Mesothelial cell of epicardium (in vitro differentiated cells): ENCODE measurements at places on chromosomes 1 and 21. TPM values are rescaled to one million over a fixed set of nuclear protein-coding genes. Genes with fewer than 3 reads are reported as not detected.

The CFHR5 gene
- not detected in 3 replicates for total RNA-seq

The MX2 gene
- 3.2 to 4.1 TPM (median 3.9 TPM) in 3 replicates for total RNA-seq

The DYNLT4 gene
- 0.31 to 0.72 TPM (median 0.47 TPM) in 3 replicates for total RNA-seq

The MGST3 gene
- 126 to 130 TPM (median 126 TPM) in 3 replicates for total RNA-seq

The CLCA1 gene
- total RNA-seq = not detected in 3 replicates

The C4BPA gene
- 0.09 to 0.20 TPM (median 0.16 TPM) in 3 replicates for total RNA-seq

The ABCG1 gene
- 4.2 to 4.4 TPM (median 4.3 TPM) in 3 replicates for total RNA-seq

The PPIAL4G gene
- total RNA-seq = 0.13 TPM in 1 of 3 replicates, not detected in the others

The SERPINC1 gene
- 0.22 to 0.27 TPM (median 0.23 TPM) in 3 replicates for total RNA-seq

DNA sequence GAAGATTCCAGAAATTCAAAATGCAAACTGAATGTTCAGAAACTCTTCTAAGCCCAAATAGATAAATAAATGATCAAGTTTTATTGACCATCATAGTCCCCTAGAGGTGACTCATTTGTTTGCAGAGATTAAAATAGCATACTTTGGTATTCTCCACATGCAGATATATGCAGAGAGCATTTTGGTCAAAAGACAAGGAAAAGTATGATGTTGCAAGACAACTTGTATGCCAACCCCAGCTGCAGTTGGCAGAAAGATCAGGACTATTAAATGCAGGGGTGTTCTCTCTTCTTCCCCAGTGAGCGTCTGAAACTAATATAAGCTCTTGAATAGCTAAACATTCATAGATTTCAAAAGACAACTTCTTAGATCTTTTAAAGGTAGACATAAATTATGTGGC lies 404.9 kb downstream of the LTN1 start:
- no peak overlapping the region for H3K4me3 ChIP-seq
- DNase-seq = no peak
- H3K27ac ChIP-seq = no peak overlapping the region
- no peaks in the 10 kb centered on the region for H3K27me3 ChIP-seq

GRCh38 chr1:223813645-223814044 lies 32.1 kb downstream of the TP53BP2 start:
- H3K4me1 ChIP-seq = peaks cover 4% of the 10 kb centered on the region
- H3K27ac ChIP-seq = no peak overlapping the region
- no peak overlapping the region for H3K4me3 ChIP-seq
- H3K36me3 ChIP-seq = peaks cover 27% of the 10 kb centered on the region

GRCh38 chr1:64834734-64835133 lies 89.9 kb downstream of the RAVER2 start:
- no peak overlapping the region for H3K4me3 ChIP-seq
- H3K27me3 ChIP-seq = no peaks in the 10 kb centered on the region

- DNase-seq = no peak
- H3K27ac ChIP-seq = no peak overlapping the region
- no peaks in the 10 kb centered on the region for H3K27me3 ChIP-seq
- no peak overlapping the region for H3K4me3 ChIP-seq
- H3K36me3 ChIP-seq = no peaks in the 10 kb centered on the region
Observed at GRCh38 chr1:84871181-84871580, 21.8 kb downstream of the LPAR3 start.

- no peak overlapping the region for H3K27ac ChIP-seq
- H3K36me3 ChIP-seq = no peaks in the 10 kb centered on the region
- H3K4me3 ChIP-seq = no peak overlapping the region
- peaks cover 11% of the 10 kb centered on the region for H3K4me1 ChIP-seq
- no peak for DNase-seq
Observed at GRCh38 chr1:225694151-225694603, 41.3 kb upstream of the ENAH start.

DNA sequence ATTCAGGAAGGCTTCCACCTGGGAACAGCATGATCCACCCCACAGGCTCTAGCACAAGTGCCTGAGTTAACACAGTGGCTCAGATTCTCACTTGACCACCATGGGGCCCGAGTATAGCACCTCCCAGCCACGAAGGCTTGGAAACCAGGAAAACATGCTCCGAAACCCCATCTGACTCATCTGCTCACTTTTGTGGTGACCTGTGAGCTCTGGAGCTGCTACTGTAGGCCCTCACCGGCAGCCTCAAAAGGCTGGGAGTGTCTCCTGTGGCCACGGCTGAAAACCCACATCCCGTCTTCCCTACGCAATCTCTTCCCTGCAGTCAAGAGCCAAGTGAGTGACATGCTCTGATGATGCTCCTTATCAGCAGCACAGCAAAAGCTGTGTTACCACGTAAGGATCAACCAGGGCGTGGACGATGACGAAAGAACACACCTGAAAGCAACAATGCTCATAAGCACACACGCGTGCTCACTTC lies 81.4 kb downstream of the TGFBR3 start:
- no peaks in the 10 kb centered on the region for H3K27me3 ChIP-seq
- H3K36me3 ChIP-seq = no peaks in the 10 kb centered on the region
- no peak overlapping the region for H3K4me3 ChIP-seq
- peaks cover 39% of the 10 kb centered on the region for H3K4me1 ChIP-seq
- no peak overlapping the region for H3K27ac ChIP-seq

DNA sequence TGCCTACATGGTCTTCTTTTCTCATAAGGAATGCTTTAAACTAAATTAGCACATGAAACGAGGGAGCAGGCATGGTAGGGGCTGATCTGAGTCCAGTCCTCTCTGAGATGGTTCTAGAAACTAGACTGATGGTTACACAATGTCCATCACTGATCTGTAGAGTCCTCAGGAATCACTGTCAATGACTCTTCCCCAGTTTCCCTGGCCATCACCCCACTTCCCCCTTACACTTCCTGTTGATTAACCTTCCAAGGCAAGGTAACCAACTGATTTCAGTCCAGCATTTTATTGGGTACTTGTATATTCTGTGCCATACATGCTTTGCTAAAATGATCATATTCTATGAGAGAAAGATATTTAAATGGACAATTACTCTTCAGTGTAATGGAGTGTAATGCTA lies 100.6 kb upstream of the ARTN start:
- H3K27ac ChIP-seq = no peak overlapping the region
- H3K4me3 ChIP-seq = no peak overlapping the region
- H3K27me3 ChIP-seq = no peaks in the 10 kb centered on the region
- no peak for DNase-seq
- peaks cover 4% of the 10 kb centered on the region for H3K36me3 ChIP-seq

DNA sequence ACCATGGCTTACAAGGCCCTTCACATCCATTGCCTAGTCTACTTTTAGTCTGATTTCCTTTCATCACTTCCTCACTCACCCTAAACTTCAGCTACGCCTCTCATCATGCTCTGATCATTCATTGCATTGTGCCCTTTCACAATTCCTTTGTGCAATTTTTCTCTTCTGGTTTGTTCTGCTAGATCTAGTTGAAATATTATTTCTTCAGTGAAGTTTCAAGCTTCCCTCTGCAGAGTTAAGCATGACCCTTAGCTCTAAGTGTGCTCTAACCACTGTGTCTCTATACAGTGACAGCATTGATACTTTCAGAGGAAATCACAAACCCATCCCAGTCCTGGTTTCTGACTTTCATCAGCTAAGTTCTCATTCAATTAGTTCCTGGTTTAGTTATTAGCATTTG lies 166.1 kb downstream of the PLA2G4A start:
- H3K27me3 ChIP-seq = no peaks in the 10 kb centered on the region
- H3K4me3 ChIP-seq = no peak overlapping the region
- peaks cover 3% of the 10 kb centered on the region for H3K4me1 ChIP-seq
- no peak overlapping the region for H3K27ac ChIP-seq
- H3K36me3 ChIP-seq = no peaks in the 10 kb centered on the region

DNA sequence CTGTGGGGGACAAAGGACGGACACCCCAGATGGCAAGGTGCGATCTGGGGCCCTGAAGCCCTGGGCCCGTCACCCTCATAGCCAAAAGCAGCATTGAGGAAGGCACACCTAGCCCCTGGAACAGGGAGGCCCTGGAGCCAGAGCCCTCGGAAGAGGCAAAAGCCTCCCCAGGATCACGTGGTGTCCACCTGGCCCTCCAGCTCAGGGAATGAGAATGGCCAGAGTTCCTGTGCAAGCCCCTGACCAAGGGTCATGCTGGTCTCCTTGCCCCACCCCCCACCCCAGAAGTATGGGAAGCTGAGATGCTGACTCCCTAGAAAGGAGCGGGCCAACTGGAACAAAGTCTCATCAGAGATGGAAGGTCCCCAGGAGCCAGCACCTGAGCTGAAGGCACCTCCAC lies 1.0 kb upstream of the PDZK1IP1 start:
- H3K36me3 ChIP-seq = no peaks in the 10 kb centered on the region
- H3K27ac ChIP-seq = no peak overlapping the region
- H3K27me3 ChIP-seq = peaks cover 15% of the 10 kb centered on the region
- peaks cover 22% of the 10 kb centered on the region for H3K4me1 ChIP-seq

DNA sequence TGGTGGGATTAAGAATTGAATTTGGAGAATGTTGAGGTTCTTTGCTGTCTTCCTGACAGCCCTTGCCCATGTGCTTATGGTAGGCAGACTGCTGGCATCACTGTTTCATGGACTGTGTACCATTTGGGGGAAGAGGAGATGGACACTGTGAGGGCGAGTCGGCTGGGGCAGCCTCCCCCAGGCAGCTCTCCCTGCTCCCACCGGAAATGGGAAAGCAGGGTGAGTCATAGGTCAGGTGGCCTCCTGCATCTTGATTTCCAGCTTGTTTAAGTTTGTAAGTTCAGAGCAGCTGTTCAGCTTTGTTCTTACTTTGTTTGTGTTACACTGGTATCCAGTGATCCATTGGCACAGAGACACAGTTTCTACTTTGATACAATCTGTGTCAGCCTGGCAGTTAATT lies 87.2 kb upstream of the CNIH3 start:
- DNase-seq = no peak
- no peak overlapping the region for H3K4me3 ChIP-seq
- H3K27me3 ChIP-seq = no peaks in the 10 kb centered on the region
- H3K27ac ChIP-seq = no peak overlapping the region
- H3K4me1 ChIP-seq = no peaks in the 10 kb centered on the region

GRCh38 chr1:229131243-229132105 lies 139.4 kb upstream of the RAB4A start:
- H3K27ac ChIP-seq = no peak overlapping the region
- H3K4me3 ChIP-seq = no peak overlapping the region
- peaks cover 5% of the 10 kb centered on the region for H3K36me3 ChIP-seq
- DNase-seq = no peak
- no peaks in the 10 kb centered on the region for H3K27me3 ChIP-seq
- H3K4me1 ChIP-seq = peaks cover 3% of the 10 kb centered on the region

DNA sequence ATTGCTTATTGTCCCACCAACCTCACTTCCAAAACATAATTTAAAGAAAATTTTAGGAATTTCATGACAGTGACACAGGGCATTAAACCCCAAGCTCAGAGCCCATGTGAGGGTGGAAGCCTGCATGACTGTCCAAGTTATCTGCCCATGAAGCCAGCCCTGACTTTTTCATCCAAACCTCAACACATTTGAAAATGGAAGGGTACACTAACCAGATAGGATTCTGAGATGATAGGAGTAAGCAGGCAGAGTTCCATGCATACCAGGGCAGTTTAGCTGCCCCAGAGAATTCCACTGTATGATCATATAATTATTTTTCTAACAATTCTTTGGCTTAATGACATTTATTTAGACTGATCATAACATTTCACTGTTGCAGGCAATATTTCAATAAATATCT lies 986.0 kb downstream of the TTLL7 start:
- DNase-seq = no peak
- H3K4me1 ChIP-seq = peaks cover 15% of the 10 kb centered on the region
- H3K27me3 ChIP-seq = no peaks in the 10 kb centered on the region
- H3K36me3 ChIP-seq = no peaks in the 10 kb centered on the region
- H3K27ac ChIP-seq = no peak overlapping the region

GRCh38 chr1:150820730-150821512 lies 12.9 kb upstream of the CTSK start:
- no peaks in the 10 kb centered on the region for H3K27me3 ChIP-seq
- no peaks in the 10 kb centered on the region for H3K4me1 ChIP-seq
- peaks cover 22% of the 10 kb centered on the region for H3K36me3 ChIP-seq
- no peak for DNase-seq

DNA sequence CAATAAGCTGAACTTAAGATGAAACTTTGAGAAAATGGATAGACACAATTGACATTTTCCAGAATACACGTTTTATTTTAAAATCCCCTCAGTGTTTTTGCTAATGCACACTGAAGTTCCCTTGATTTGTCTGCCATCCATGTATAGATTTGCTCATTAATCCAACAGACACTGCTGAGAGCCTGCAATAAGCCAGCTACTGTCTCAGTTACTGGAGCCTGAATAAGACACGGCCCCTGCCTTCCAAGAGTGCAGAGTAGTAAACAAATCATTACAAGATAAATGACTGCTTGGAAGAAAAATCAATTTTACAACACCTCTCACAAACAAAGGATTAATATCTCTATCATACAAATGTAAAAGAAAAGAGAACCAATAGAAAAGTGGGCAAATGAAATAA lies 130.1 kb downstream of the TLR5 start:
- H3K27me3 ChIP-seq = no peaks in the 10 kb centered on the region
- no peak for DNase-seq
- no peak overlapping the region for H3K27ac ChIP-seq
- no peak overlapping the region for H3K4me3 ChIP-seq
- no peaks in the 10 kb centered on the region for H3K36me3 ChIP-seq

DNA sequence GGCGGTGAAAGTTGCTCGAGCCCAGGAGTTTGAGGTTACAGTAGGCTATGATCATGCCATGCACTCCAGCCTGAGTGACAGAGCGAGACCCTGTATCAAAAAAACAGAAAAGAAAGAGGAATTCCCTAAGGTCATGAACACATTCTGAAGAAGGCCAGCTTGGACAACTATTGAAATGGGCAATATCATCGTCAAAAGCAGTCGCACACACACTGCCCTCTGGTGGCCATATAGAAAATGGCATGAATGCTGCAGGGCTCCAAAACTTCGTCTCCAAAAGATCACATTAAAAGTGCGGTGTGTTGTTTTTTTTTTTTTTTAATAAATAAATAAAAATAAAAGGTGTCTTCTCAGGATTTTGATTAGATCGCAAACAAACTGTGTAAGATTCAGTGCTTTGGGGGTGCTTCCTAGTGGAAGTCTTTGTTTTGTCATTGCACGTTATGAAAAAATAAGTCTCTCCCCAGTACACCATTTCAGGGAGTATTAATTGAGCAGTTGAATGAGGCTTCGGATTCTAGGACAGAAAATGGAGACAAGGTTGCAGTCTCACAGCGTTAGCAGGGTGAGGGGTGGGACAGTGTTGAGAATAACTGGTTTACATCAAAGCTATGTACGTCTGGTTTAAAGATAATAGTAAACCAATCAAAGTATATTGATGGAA lies 87.5 kb upstream of the FMN2 start:
- H3K27ac ChIP-seq = no peak overlapping the region
- no peak for DNase-seq
- H3K4me3 ChIP-seq = no peak overlapping the region

DNA sequence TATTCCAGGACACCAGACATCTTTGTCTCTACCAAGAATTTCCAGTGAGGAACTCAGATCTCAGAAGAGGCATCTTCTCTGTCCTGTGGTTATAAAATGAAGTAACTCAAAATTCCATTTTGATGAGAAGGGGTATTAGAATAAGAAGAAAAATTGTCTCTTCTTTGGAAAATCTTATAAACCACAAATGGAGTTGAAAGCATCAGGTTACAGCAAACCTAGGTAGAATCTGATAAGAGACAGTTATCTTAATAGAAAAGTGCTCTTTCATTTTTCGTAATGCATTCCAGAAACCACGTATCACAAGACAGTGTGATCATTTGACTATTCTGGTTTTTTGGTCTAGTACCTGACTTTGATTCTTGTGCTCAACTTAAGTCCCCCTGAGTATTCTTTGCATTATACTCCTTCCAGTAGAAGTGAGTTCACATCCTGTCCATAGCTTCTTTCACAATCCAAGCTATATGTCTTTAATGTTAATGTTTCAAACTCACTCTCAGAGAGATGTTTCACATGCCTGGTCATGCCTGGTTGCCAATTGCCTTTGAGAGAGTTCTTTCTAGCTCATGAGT lies 120.9 kb upstream of the PRDX6 start:
- H3K4me3 ChIP-seq = no peak overlapping the region
- no peaks in the 10 kb centered on the region for H3K27me3 ChIP-seq
- H3K36me3 ChIP-seq = peaks cover 20% of the 10 kb centered on the region
